Astrocyte of the hippocampus (primary cell): ENCODE measurements at places on chromosomes 4 and X.
A peak's percentile ranks its signal among the peaks of the same experiment; 100 is the strongest.

DNA sequence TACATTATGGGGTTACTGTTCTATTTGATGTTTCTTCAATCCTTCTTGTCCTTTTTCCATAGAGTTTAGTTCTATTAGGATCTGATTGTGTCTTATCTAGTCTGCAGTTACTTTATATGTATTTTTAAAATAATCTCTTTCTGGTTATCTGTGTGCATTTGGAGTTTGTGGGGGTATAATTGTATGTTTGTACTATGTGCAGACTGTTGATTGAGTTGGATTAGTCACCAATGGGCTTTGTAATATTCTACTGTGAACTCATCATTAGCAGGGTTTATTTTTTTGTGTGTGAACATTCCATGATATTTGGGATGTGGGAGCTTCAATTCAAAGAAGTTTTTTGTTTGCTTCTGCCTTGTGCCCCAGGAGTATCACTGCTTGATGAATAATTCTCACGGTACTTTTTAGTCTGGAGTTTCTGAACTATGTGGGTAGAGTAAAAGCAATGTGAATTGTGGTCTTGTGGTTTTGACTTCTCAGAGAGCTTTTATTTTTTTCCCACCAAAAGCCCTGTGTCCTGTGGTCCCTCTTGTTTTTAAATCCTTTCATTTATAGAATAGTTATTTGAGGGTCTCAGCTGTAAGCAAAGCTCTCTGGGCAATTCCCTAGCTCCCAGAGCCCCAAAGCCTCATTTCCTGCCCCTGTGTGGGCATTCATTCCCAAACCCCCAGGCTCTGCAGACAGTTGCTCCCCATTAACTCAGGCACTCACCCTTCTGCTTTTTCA is 127.8 kb downstream of the PHKA2 start:
- DNase-seq = peak; percentile 84

DNA sequence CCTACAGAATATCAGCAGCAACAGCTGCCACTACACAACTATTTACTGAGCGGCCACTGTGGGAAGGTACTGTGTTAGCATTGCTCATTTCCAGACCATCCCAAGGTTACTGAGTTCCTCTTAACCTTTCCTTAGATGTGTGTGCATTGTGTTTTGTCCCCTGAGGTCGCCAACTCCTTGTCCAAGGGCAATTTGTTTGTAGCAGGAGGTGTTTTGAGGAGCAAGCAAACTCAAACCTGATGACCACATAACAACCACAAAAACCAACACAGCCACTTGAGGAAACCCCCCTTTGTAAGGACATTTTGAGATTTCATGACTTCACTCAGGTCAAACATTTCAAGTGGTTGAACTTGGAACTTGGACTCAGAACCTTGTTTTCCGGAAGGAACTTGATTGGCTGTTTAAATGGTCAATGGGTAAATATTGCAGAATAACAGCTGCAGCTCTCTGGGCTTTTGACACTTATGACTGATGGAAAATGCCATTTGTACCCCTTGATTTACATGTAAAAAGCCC is 122.3 kb downstream of the MID1IP1 start:
- DNase-seq = no peak

- no peak for DNase-seq
Observed at GRCh38 chr4:138555584-138555983, 313.4 kb upstream of the SLC7A11 start.

DNA sequence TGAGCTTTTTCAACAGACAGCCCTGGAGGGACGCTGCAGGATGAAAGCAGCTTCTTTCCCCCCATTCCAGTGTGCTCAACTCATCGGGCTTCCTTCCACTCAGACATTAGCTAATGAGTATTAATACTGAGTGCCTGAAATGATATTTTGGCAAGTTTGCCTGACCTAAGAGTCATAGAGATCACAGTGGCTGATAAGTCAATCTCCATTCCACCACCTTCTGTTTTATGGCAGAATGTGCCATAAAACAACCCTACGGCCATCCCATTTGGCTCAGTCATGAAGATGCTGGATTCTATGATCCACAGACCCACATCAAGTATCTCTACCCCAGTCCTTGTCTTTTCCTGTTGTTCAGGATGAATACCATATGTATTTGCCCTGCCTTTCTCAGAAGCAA is 48.3 kb upstream of the MAB21L2 start:
- no peak for DNase-seq

DNA sequence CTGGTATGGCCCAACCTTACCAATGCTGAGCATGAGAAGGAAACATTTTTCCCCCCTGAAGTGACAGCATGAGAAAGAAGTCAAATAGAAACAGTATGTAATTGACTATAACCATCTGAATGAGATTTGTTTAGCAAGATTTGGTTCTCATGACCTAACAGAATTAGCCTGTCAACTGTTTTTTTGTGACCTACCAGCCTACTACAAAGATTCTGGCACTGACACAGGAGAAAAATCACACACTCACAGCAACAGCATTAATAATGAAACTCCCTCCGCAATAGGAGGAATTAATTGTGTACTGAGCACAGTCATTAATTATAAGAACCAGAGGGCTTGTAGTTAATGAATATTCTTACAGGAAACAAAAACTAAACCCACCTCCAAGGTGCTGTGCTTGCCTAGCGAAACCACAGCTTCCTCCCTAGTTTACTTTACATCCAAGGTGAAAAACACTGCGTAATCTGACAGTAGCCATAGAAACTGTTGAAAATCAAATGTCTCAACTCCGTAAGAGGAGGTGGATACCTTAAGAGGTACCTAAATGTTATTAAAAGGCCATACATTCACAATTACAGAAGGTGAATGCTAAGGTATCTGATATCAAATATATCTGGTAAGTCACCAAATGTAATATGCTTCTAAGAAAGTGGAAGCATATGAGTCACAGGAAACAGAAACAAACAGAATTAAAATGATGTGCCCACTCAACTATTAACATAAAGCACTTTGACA is 34.9 kb downstream of the MMRN1 start:
- peak; percentile 23 for DNase-seq

DNA sequence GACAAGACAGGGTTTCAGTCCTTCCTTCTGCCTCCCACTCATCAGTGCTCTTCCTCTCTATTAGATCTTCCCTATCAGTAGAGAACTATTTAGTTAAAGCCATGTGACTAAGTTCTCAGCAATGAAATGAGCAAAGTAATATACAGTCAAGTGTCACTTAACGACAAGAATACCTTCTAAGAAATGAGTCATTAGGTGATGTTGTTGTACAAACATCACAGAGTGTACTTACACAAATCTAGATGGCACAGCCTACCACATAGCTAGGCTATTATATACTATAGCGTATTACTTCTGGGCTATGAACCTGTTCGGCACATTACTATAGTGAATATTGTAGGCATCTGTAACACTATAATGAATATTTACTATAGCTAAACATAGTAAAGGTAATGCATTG is 71.3 kb downstream of the POU4F2 start:
- DNase-seq = no peak

GRCh38 chrX:71603618-71604017 is 14.7 kb downstream of the CXCR3 start:
- no peak for DNase-seq

- peak; percentile 82 for DNase-seq
Observed at GRCh38 chr4:150581641-150582051, 305 bp upstream of the MAB21L2 start.

DNA sequence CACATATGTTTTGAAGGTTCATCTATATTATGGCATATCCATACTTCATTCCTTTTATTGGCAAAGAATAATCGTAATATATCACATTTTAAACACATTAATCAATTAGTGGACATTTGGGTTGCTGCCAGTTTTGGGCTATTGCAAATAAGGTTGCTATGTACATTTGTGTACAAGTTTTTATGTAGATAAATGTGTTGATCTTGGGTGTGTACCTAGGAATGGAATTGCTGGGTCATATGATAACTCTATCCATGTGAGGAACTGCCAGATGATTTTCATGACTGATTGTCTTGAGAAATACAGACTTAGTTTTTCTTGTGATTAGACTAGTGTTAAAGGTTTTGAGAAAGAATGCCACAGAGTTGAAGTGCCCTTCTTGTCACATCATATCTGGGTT is 99.2 kb upstream of the RAB40AL start:
- DNase-seq = peak; percentile 16

GRCh38 chrX:2781226-2781571 is 29.4 kb downstream of the XG start:
- no peak for DNase-seq

GRCh38 chr4:71009086-71009485 is 15.6 kb downstream of the DCK start:
- DNase-seq = no peak

- peak; percentile 2 for DNase-seq
Observed at GRCh38 chr4:77284036-77284435, 127.0 kb downstream of the CCNG2 start.

GRCh38 chr4:182384631-182385091 is 141.5 kb downstream of the TENM3 start:
- DNase-seq = peak; percentile 41
